ENCODE measurements at places on chromosomes 5 and 9. TPM values are rescaled to one million over a fixed set of nuclear protein-coding genes. Genes with fewer than 3 reads are reported as not detected.
A peak's percentile ranks its signal among the peaks of the same experiment; 100 is the strongest.

DNA sequence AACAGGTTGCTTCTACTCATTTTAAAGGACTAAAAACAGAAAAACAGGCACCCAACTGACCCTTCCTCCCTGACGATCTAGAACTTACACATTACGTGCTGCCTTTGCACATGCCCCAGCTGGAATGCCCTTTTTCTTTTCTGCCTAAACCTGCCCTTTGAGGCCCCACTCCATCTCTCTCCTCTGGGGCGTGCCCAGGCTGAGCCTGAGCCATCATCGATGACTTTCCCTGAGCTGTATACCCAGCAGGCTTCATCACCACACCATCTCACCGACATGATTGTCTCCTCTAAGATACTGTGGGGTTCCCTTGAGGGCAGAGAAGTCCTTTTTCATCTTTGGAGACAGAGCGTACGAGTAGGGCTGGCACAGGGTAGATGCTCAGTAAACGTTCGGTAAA lies 24.1 kb upstream of the GABBR2 start:
- peaks cover 17% of the 10 kb centered on the region for H3K4me1 ChIP-seq
- H3K4me3 ChIP-seq = no peak overlapping the region
- no peaks in the 10 kb centered on the region for H3K27me3 ChIP-seq
- no peak overlapping the region for H3K27ac ChIP-seq
- H3K36me3 ChIP-seq = peaks cover 32% of the 10 kb centered on the region

- no peaks in the 10 kb centered on the region for H3K36me3 ChIP-seq
- no peaks in the 10 kb centered on the region for H3K27me3 ChIP-seq
- peak overlapping the region; percentile 87 for H3K27ac ChIP-seq
- DNase-seq = peak; percentile 99
- no peak overlapping the region for H3K4me3 ChIP-seq
Observed at GRCh38 chr9:107750741-107751566, 261.4 kb upstream of the KLF4 start.

DNA sequence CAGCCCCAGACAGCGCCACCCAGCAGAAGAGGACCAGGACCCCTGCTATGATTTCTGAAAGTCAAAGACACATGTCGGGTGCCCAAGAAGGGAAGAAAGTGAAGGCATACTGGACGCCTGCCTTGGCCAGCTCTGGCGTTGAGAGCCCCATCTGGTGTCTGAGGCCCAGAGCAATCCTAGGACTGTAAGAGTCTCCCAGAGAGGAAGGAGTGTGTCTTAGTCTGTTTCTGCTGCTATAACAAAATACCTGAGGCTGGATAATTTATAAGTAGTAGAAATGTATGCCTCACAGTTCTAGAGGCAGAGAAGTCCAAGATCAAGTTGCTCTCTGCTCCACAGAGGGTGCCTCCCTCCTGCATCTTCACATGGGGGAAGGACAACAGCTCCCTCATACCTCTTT lies 10.8 kb downstream of the RASGEF1C start:
- no peaks in the 10 kb centered on the region for H3K4me1 ChIP-seq
- no peaks in the 10 kb centered on the region for H3K27me3 ChIP-seq
- H3K4me3 ChIP-seq = no peak overlapping the region
- DNase-seq = no peak

DNA sequence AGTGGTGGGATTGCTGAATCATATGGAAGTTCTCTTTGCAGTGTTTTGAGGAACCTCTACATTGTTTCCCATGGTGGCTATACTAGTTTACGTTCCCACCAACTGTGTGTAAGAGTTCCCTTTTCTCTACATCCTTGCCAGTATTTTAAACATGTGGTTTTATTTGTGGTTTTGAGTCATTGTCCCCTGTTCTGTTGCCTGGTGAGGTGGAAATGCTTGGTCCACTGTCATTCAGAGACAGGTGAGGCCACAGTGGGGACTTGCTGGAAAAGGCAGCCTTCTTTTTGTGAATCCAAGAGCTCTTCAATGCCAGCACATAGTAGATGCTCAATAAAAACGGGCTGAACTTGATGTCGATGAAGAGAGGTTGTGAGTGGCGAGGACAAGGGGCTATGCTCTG lies 44.2 kb downstream of the SH3PXD2B start:
- H3K36me3 ChIP-seq = peaks cover 7% of the 10 kb centered on the region
- H3K27ac ChIP-seq = peak overlapping the region; percentile 63
- peaks cover 58% of the 10 kb centered on the region for H3K4me1 ChIP-seq
- H3K27me3 ChIP-seq = no peaks in the 10 kb centered on the region
- H3K4me3 ChIP-seq = no peak overlapping the region
- no peak for DNase-seq

- H3K4me1 ChIP-seq = no peaks in the 10 kb centered on the region
- no peak overlapping the region for H3K4me3 ChIP-seq
- no peaks in the 10 kb centered on the region for H3K36me3 ChIP-seq
- no peaks in the 10 kb centered on the region for H3K27me3 ChIP-seq
- H3K27ac ChIP-seq = no peak overlapping the region
Observed at GRCh38 chr5:5179079-5179478, 38.9 kb downstream of the ADAMTS16 start.

GRCh38 chr5:6494939-6495338 lies 46.3 kb downstream of the UBE2QL1 start:
- H3K4me1 ChIP-seq = no peaks in the 10 kb centered on the region
- H3K4me3 ChIP-seq = no peak overlapping the region
- DNase-seq = no peak

- no peak overlapping the region for H3K4me3 ChIP-seq
- peaks cover 8% of the 10 kb centered on the region for H3K4me1 ChIP-seq
Observed at GRCh38 chr5:93677359-93677891, 64.0 kb downstream of the POU5F2 start.

DNA sequence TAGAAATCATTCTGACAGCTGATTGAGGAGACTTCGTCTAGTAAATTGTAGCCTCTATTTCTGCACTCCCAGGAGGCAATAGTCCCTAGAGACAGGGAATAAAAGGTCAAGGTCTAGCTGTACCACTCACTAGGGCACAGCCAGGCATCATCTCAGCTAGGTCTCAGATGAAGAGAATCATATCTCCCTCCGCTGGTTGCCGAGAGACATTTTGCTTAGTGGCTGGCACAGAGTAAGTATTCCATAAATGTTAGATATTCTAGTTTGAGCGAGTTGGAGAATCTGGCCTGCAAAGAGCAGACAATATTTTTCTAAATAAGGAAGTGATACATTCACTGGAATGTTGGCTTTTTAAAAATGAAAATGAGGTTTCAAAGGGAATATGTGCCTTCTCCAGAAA lies 180.4 kb upstream of the ACTBL2 start:
- no peaks in the 10 kb centered on the region for H3K27me3 ChIP-seq
- no peak for DNase-seq
- no peaks in the 10 kb centered on the region for H3K4me1 ChIP-seq
- H3K27ac ChIP-seq = no peak overlapping the region
- no peaks in the 10 kb centered on the region for H3K36me3 ChIP-seq
- H3K4me3 ChIP-seq = no peak overlapping the region

DNA sequence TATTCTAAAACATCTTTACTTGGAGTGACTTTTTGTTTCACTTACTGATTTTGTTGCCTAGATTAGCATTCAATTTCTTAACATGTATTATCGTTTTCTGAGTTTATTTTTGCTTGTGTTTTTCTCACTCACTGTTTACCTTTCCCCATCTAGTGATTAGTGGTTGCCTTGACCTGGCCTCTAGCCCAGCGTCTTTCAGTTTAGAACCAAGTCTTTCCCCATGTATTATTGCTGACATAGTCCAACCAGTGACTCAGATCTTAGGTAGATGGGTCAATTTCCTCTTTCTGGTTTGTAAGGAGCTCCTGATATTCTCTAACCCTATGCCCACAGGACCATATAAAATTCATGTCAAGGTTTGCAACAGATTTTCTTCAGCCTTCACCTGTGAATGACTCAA lies 135.5 kb downstream of the PRR16 start:
- H3K27me3 ChIP-seq = no peaks in the 10 kb centered on the region
- no peak overlapping the region for H3K4me3 ChIP-seq
- no peak overlapping the region for H3K27ac ChIP-seq
- no peaks in the 10 kb centered on the region for H3K4me1 ChIP-seq
- no peak for DNase-seq

GRCh38 chr5:140020601-140021177 lies 22.4 kb downstream of the NRG2 start:
- H3K36me3 ChIP-seq = no peaks in the 10 kb centered on the region
- peaks cover 29% of the 10 kb centered on the region for H3K27me3 ChIP-seq
- H3K4me1 ChIP-seq = no peaks in the 10 kb centered on the region
- H3K4me3 ChIP-seq = no peak overlapping the region

GRCh38 chr5:57681942-57682341 lies 199.3 kb upstream of the ACTBL2 start:
- H3K4me3 ChIP-seq = no peak overlapping the region
- H3K36me3 ChIP-seq = no peaks in the 10 kb centered on the region
- no peak for DNase-seq

GRCh38 chr5:10538103-10538788 lies 25.6 kb upstream of the ANKRD33B start:
- H3K4me1 ChIP-seq = peaks cover 13% of the 10 kb centered on the region
- H3K36me3 ChIP-seq = no peaks in the 10 kb centered on the region
- no peak overlapping the region for H3K27ac ChIP-seq

- DNase-seq = peak; percentile 80
- peak overlapping the region; percentile 86 for H3K27ac ChIP-seq
- peaks cover 20% of the 10 kb centered on the region for H3K4me1 ChIP-seq
- no peaks in the 10 kb centered on the region for H3K36me3 ChIP-seq
- peaks cover 4% of the 10 kb centered on the region for H3K27me3 ChIP-seq
Observed at GRCh38 chr5:116572350-116573278, 2.0 kb downstream of the SEMA6A start.

DNA sequence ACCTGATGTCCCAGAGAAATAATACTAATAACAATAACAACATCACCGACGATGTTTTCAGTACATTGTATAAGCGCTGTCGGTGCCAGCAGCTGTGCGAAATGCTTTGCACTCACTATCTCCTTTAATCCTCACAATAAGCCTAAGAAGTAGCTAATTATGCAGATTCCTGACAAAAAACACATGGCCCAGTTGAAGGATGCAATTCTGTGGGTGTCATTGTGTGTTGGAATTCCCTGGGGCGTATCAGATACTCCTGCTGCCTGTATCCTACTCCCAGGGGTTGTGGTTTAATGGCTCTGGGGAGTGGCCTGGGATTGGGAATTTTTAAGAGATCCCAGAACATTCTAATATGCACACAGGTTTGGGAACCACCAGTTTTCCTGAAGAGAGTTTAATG lies 154.0 kb downstream of the RGS3 start:
- no peak overlapping the region for H3K4me3 ChIP-seq
- H3K27ac ChIP-seq = no peak overlapping the region
- H3K36me3 ChIP-seq = no peaks in the 10 kb centered on the region
- H3K27me3 ChIP-seq = no peaks in the 10 kb centered on the region
- peaks cover 76% of the 10 kb centered on the region for H3K4me1 ChIP-seq

DNA sequence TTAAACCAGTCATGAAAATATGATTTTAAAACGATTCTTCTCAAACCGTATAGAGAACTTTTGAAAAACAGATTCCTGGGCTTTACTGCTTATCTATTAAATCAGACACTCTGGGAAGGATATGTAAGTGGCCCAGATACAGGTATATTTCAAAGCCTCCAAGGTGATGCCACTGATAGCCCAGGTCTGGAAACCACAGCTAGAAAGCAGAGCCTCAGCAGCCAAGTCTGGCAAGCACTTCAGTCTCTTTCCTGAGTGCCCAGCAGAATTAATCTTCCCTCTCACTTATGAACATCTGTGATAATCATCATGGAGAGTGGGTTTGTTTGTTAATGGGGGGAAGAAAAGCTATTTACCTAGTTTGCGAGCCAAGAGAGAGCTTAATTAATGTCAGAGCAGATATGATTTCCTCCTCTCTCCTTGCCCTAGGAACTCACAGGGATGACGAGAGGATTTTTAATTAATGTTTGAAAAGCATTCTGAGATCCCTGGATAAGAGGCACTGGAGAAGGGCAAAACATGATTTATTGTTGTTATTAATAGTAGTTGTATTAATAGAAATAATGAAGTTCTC lies 368.4 kb downstream of the TLE1 start:
- H3K27me3 ChIP-seq = no peaks in the 10 kb centered on the region
- no peaks in the 10 kb centered on the region for H3K4me1 ChIP-seq
- H3K36me3 ChIP-seq = no peaks in the 10 kb centered on the region

GRCh38 chr9:110249603-110250002 lies 6.7 kb downstream of the TXN start:
- peaks cover 30% of the 10 kb centered on the region for H3K36me3 ChIP-seq
- H3K4me3 ChIP-seq = no peak overlapping the region
- H3K4me1 ChIP-seq = peaks cover 3% of the 10 kb centered on the region
- no peak for DNase-seq
- no peak overlapping the region for H3K27ac ChIP-seq
- no peaks in the 10 kb centered on the region for H3K27me3 ChIP-seq

- no peaks in the 10 kb centered on the region for H3K4me1 ChIP-seq
- H3K4me3 ChIP-seq = no peak overlapping the region
- DNase-seq = no peak
- H3K27me3 ChIP-seq = no peaks in the 10 kb centered on the region
Observed at GRCh38 chr9:97419309-97419867, 7.5 kb downstream of the TDRD7 start.

GRCh38 chr5:124444147-124444775 lies 302.2 kb downstream of the ZNF608 start:
- no peaks in the 10 kb centered on the region for H3K27me3 ChIP-seq
- peak; percentile 37 for DNase-seq
- H3K4me3 ChIP-seq = no peak overlapping the region
- peaks cover 3% of the 10 kb centered on the region for H3K4me1 ChIP-seq
- H3K27ac ChIP-seq = peak overlapping the region; percentile 30

DNA sequence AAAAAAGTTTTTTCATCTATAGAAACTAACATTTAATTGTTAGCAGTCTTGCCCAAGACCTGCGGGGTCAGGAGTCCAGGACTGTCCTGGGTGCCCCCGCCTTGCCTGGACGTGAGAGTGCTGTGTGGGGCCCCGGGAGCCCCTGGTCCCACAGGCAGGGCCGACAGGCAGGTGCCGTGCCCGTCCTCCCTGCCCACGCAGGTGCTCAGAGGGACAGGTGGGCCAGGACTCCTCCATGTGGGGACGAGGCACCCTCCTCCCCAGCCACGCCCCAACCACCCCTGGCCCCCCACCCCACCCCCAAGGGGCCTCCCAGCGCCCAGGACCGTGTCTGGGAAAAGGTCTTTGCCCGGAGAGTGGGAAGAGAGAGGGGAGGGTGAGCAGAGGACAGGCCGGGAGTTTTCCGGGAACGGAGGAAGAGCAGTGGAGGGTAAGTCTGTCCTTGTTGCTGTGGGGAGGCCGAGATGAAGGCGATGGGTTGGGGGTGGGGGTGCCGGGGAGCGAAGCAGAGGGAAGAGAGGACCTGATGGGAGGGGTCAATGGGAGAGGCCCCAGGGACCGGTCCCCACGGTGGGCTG lies 2.7 kb upstream of the LCN12 start:
- H3K27me3 ChIP-seq = no peaks in the 10 kb centered on the region
- H3K4me3 ChIP-seq = peak overlapping the region; percentile 46
- no peak overlapping the region for H3K27ac ChIP-seq
- no peaks in the 10 kb centered on the region for H3K36me3 ChIP-seq
- no peak for DNase-seq
- peaks cover 53% of the 10 kb centered on the region for H3K4me1 ChIP-seq

- no peaks in the 10 kb centered on the region for H3K4me1 ChIP-seq
- no peak for DNase-seq
- no peak overlapping the region for H3K4me3 ChIP-seq
Observed at GRCh38 chr5:7519564-7519963, 123.6 kb downstream of the ADCY2 start.

Gene WDR36
- total RNA-seq = 27.3 TPM

Gene IL33
- total RNA-seq = 27.4 TPM

Gene SPINK13
- total RNA-seq = not detected

Gene GPR21
- 0.66 TPM for total RNA-seq

Gene SREK1IP1
- 10.4 TPM for total RNA-seq

Gene IRGM
- total RNA-seq = not detected

Gene HTR4
- total RNA-seq = not detected

Gene MYMK
- total RNA-seq = 23.0 TPM

Gene LECT2
- total RNA-seq = not detected

Gene HSD17B3
- 0.53 TPM for total RNA-seq

Gene TPM2
- 5,909 TPM for total RNA-seq

Gene KIAA1958
- 3.4 TPM for total RNA-seq

Gene TAF1L
- total RNA-seq = under 0.01 TPM

Gene CDK9
- total RNA-seq = 28.4 TPM

Gene GABRA1
- 0.13 TPM for total RNA-seq

Gene SLC2A8
- total RNA-seq = 10.2 TPM

Gene SRP19
- total RNA-seq = 58.9 TPM

Data from muscle of leg (tissue), 16 donors.